ENCODE measurements at places on chromosomes 2 and 18.

- DNase-seq, result no peak
These were observed 30.0 kb downstream of the NPC1 start for GRCh38 chr18:23556145-23556780.

DNA sequence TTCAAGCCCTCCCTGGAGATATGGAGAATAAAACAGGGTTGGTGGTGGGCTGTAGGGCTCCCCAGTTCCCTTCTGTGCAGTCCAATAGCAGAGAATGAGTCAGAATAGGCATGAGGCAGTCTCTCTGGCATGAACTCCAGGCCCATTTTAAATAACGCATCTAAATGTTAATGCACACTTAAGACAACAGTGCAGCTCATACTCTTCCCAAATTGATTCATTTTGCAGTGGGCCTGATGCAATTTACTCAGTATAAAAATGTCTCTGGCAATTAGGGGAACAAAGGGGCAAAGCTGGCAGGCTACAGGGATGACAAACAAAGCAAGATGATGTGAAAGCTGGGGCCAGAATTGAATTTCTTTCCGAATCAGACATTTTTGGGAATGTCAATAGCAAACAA, 402.8 kb downstream of the CLIP4 start:
- DNase-seq, result no peak

- DNase-seq, result no peak
These were observed 60.2 kb downstream of the CAVIN2 start for GRCh38 chr2:191786694-191787093.

DNA sequence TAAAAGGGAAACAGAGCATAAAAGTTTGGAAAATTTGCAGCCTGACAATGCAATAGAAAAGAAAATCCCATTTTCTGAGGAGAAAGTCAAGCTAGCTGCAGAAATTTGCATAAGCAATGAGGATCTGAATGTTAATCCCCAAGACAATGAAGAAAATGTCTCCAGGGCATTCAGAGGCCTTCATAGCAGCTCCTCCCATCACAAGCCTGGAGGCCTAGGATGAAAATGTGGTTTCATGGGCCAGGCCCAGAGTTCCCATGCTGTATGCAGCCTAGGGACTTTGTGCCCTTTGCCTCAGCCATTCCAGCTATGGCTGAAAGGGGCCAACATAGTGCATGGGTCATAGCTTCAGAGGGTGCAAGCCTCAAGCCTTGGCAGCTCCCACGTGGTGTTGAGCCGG, 10.3 kb upstream of the SCN1A start:
- no peak for DNase-seq

DNA sequence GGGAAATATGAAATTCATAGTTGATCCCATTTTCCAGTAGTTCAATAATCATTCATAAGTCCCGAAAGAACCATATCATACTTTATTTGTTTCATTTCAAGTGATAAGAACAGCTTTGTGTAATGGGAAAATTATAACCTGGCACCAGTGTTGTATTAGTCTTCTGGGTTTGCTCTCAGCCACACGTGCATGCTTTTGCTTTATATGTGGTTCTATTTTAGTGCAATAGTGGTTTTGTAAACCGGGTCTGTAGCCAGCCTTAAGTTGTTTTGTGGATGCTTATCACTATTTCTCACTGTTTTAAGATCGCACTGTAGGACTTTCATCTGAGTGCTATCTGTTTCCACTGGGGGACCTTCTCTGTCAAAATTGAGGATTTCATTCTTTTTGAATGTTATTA, 203.8 kb downstream of the PTPRM start:
- no peak for DNase-seq

GRCh38 chr2:136783856-136784255, 18.5 kb downstream of the THSD7B start:
- DNase-seq, result no peak

DNA sequence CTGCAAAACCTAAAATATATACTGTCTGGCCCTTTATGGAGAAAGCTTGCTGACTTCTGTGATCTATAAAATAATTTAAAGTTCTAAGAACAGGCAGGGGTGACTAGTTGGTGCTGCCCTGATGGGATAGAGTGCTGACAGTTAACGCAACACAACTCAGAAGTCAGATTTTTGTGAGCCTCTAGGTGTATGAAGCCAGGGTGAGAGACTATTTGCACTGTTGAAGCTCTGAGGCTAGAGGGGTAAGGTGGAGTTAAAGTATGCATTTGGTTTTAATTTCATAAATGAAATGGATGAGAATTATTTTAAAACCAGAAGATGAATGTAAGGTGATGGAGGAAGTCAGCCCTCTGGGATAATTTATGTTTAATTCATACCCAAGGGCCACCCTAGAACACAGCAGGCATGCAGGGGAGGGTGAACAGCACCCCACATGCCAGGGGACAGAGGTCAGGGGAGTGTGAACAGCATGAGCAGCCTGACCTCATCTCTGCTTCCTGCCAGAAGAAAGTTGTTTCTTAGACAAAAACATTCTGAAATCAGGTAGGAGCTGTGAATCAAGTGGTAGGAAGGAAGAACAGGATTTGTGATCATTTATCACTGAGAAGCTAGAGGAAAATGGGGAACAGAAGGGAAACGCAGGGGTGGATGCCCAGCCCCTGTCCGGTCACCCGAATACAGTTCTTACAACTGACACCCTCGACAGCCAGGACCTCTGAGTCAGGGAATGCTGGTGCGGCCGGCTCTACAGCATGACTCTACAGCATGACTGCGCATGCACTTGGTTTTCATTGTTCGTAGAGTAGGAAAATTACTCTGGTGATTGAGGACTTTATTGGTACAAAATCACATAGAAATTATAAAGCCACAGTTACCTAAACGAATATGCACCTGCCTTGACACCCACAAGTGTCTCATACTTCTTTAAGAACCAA, 93.1 kb downstream of the MBP start:
- DNase-seq, result no peak

DNA sequence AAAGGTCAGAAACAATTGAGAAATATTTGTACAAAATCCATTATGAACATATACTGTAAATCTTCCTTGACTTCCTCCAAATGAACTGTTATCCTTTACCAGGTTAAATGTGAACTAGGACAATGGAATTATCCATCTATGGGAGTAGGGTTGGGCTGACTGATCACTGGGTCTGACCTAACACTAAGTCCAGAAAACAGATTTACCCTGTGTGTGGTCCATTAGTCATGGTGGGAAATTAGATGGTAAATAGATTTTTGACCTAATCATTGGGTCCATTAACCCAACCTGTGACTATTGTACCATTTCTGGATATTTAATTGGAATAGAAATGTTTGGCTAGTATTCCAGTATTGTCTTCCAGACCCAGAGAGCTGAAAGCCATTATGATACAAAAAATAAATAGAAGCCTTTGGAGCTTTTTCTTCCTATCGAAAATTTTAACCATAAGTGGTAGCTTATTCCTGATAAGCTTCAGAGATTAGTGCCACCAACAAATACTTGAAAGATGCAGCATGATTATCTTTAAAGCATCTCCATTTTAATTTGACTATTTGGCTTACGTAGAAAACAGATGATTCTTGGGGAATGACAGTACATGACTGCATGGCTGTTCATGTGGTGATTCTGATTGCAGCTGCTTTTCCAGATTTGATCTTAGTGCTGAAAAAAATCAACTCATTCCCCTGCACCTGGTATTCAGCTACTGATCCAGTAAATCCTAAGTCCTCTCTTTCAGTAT, 703.2 kb upstream of the FSHR start:
- DNase-seq, result no peak

- DNase-seq, result no peak
These were observed 721 bp upstream of the EHD3 start for GRCh38 chr2:31233231-31233630.

DNA sequence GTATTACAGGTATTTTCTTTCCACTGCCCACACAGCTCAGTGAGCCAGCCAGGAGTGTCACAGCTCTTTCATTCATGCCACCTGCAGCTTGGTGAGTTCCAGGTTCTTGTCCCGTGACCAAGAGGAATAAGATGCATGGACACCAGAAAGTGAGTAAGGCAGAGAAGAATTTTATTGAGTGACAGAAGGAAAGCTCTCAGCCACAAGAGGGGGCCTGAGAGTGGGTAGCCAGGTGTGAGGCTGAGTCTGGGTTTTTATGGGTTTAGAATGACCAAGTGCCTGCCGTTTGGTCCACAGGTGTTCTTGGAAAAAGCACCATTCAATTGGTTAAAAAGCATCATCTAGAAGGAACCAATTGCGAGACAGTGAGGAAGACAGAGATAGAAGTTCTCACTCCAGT, 1097.1 kb upstream of the SLC39A10 start:
- no peak for DNase-seq

DNA sequence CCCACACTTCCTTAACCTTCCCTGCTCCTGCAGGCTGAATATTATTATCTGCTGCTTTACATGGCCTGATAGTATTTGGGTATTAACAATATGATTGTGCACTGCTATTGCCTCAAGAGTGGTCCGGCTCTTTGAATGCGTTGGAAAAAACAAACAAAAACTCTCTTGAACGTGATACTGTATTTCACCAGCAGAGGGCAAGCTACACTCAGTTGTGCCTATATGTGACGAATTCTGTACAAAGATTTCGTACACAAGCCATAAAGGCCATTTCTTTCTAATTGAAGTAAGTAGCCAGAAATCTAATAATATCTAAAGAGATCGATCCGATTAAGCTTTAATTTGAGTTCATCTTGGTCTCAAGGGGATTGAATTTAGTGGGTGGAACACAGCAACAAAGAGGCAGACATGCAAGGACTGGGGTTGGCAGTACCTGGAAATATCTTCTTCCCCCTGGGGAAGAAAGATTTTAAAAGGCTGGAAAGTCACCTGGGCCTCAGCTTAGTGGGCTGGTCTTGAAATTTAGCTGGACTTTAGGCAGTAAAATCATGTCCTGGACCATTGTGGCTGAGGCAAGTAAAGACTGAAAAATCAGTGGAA, 49.3 kb upstream of the RAB6D start:
- no peak for DNase-seq

- DNase-seq, result no peak
These were observed 18.6 kb upstream of the ESPNL start for GRCh38 chr2:238081561-238081960.

DNA sequence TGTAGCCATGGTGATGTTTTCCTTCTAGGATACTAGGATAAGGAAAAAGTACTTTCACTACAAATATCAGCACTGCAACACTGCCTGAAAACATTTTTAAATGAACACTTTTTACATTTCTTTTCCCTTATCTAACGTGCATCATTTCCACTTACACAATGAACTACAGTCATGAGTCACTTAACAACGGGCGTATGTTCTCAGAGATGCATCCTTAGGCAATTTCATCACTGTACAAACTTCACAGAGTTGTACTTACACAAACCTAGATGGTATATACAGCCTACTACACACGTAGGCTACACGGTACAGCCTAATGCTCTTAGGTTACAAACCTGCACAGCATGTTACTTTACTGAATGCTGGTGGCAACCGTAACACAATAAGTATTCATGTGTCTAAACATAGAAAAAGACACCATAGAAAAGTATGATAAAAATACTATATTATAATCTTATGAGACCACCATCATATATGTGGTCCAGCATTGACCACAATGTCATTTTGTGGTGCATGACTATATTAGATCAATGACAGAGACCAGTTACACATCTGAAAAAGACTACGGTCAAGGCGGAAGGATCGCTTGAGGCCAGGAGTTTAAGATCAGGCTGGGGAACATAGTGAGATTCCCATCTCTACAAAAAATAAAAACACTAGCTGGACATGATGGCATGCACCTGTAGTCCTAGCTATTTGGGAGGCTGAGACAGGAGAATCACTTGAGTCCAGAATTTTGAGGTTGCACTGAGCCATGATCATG, 39.8 kb downstream of the WDR33 start:
- DNase-seq, result no peak

GRCh38 chr2:235026649-235027557, 75.1 kb downstream of the SH3BP4 start:
- no peak for DNase-seq

GRCh38 chr2:224031358-224031970, 7.6 kb downstream of the SERPINE2 start:
- no peak for DNase-seq

DNA sequence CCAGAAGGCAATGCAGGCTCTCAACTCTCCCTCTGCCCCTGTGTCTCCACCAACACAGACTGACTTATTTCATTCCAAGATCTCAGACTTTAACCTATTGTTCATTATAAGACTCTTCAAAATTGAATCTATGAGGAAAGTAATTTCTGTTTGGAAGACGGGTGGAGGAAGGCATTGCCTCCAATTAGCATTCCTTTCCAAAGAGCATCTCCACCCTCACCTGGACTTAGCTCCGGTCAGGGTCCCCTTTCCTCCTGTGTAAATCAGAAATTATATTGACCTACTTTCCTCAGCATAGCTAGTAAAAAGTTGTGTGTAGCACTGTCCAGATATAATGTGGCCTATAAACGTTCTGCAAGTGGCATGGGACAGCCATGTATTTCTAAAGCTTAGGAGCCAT, 230.4 kb upstream of the ACVR2A start:
- no peak for DNase-seq

GRCh38 chr2:25482341-25482740, 140.6 kb upstream of the DNMT3A start:
- DNase-seq, result no peak

GRCh38 chr2:160278879-160279177, 78.8 kb upstream of the ITGB6 start:
- DNase-seq, result no peak

DNA sequence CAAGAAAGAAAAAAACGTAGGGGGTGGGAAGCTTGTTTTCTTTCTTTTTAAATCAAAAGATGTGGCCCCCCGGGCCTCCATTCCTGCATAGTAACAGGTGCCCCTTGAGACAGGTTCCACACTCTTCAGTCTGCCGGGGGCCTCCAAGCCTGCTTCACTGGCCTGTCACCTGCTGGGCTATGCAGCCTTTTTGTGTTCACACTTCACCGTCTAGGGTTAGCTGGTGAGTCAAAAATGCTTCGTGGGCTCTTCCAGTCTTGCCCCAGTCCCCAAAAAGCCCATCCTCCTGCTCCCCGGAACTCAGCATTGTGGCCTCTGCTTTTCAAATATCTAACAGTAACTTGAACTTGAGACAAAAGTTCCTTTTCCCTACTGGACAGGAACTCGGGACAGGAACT, 67.9 kb downstream of the POLR1A start:
- no peak for DNase-seq

GRCh38 chr18:61164321-61164720, 168.9 kb upstream of the CDH20 start:
- no peak for DNase-seq

DNA sequence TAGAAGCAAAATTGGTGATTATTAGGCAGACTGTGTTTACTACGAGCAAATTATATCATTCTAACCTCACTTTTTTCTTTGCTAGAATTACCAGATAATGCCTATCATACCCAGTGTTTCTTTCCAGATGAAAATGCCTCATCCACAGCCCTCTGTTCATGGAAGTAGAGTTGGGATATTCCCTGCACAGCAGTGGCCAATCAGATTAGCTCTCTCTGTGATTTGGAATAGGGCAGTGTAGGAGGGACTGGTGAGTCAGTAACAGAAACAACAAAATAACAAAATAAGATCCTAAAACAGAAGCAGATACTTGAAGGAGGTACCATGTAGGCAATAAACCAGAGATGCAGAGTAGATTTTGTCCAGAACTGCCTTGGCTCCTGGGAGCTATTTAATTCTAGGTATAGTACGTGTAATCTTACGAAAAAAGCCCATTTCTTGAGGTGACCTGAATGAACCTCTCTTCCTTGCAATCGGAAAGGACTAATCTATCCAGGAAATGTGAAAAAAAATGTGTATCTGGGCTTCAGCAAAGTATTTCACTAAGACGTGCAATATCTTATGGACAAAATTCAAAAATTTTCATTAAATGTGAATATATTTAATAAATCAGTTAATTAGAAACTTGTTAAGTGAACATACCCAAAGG, 18.4 kb upstream of the TMEM17 start:
- no peak for DNase-seq

GRCh38 chr2:192948316-192948715, 753.6 kb upstream of the TMEFF2 start:
- no peak for DNase-seq

Measured in GOT3 (cell line).